ENCODE measurements at places on chromosomes 1 and 21.

GRCh38 chr1:36494971-36495370, 12.3 kb upstream of the CSF3R start:
- no peak for DNase-seq

DNA sequence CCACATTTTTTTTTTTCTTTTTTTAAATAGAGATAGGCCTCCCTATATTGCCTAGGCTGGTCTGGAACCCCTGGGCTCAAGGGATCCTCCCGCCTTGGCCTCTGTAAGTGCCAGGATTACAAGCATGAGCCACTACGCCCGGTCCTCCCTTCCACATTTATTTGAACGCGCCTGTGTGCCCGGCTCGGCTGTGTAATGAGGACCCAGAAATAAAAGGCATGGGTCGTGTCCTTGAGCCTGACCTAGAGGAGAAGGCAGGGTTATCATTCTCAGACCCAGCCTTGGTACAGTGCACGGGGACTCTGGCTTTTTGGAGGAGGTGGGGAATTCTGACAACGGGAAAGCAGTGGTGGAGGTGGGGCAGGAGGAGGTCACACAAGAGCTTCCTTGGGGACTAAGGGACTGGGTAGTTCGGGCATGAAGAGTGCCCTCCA, 841 bp downstream of the CENPF start:
- no peak for DNase-seq

GRCh38 chr1:29392036-29392435, 155.7 kb downstream of the PTPRU start:
- no peak for DNase-seq

GRCh38 chr1:23692308-23692871, 784 bp downstream of the RPL11 start:
- DNase-seq = no peak

- DNase-seq = no peak
Observed at GRCh38 chr1:99236756-99237155, 27.5 kb upstream of the PLPPR4 start.

DNA sequence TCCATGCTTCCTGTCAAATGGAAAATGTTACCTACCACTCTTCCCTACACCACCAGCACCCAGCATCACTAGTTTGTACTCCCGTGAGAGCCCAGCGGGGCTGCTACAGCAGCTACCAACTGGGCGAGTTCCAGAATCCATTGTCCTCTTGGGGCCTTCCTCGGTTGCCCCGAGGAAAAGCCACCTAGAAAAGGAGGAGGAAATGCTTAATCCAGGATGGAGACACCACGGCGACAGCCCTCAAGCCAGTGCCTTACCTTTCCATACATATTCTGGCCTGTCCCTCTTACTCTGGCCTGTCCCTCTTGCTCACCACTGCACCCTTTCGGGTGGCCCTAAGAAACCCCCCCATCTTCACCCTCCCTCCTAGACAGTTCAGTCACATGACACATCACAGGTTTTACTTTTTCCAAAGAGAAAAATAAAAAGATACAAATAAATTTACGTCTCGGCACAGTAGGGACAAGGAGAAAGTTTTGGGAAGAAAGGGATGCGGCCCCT, 478 bp downstream of the RIT1 start:
- DNase-seq = peak; percentile 32

DNA sequence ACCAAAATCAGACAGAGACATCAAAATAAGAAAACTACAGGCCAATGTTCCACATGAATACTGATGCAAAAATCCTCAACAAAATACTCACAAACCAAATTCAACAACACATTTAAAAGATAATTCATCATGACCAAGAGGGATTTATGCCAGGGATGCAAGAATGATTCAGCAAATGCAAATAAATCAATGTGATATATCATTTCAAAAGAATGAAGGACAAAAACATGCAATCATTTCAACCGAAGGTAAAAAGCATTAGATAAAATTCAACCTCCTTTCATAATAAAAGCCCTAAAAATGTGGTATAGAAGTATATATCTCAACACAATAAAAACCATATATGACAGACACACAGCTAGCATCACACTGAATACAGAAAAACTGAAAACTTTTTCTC, 81.5 kb upstream of the LYPLAL1 start:
- no peak for DNase-seq

GRCh38 chr21:34687065-34687464, 18.3 kb downstream of the CLIC6 start:
- no peak for DNase-seq

- no peak for DNase-seq
Observed at GRCh38 chr1:172969611-172970010, 81.1 kb downstream of the TNFSF18 start.

DNA sequence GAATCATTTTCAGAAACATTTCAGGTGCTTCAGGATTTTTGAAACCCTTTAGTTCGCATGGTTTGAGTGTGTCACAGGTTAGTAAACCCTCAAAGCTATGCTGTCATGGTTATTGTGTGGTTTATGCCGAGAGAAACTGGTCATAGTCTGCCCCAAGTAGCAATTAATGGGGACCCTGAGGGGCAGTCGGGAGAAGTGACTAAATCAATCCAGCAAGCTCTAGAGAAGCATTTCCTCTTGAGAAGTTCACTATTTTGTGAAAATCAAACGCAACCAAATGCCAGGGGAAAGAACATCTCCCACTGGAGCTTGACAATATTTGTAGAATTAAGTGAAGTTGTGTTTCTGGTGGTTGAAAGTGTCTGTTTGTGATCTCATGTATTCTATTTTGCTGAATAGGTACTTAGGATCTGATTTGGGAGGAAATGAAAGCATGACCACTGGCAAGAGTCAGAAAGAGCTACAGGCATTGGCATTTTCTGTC, 63.0 kb upstream of the BACH1 start:
- no peak for DNase-seq

DNA sequence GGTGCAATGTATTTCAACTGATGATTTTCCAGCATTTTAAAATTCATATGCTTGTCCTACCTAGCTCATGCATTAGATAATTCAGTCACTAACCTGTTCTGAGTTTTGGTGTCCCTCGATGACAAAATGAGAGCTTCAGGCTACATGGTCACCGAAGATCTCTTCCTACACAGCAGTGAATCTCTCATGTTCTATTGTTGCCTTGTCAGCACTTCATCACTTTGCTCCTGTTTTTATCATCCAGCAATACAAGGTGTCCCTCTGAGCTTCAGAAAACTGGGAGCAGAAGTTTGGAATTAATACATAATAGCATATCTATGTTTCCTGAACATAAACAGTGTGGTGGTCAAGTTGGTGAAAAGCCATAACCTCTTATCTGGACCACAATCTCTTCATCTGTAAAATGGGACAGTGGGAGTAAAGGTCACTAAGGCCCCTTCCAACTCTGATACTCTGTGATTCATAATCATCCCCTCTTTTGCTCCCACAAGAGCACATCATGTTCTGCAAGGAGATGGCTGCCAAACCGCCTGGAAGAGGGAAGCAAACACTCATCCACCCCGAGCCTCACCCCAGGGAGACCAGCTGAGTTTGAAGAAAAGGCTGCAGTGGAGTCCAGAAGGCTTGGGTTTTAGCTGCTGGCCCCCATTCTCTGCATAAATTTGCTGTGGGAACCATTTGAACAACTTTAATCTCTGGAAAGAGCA, 137.9 kb upstream of the F3 start:
- peak; percentile 48 for DNase-seq

- peak; percentile 52 for DNase-seq
Observed at GRCh38 chr1:161139766-161140165, 7.3 kb upstream of the DEDD start.

- no peak for DNase-seq
Observed at GRCh38 chr1:117857418-117857817, 72.0 kb downstream of the GDAP2 start.

DNA sequence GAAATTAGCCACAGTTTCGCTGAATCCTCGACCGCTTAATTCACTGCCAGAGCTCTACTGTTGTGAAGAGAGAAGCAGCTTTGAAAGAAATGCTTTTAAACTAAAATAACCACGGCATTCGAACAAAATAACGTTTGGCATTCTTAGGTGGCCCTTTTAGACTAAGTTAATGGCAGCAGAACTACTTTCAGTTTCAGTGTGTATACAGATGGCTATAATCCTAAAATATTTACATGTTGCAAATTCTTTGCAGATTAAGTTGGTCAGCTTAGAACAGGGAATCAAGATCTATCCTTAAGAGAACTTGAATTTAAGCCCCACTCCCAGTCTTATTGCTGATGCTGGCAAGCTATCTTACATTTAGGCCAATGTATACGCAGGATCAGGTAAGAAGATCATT, 62.7 kb downstream of the ADSS2 start:
- DNase-seq = no peak

DNA sequence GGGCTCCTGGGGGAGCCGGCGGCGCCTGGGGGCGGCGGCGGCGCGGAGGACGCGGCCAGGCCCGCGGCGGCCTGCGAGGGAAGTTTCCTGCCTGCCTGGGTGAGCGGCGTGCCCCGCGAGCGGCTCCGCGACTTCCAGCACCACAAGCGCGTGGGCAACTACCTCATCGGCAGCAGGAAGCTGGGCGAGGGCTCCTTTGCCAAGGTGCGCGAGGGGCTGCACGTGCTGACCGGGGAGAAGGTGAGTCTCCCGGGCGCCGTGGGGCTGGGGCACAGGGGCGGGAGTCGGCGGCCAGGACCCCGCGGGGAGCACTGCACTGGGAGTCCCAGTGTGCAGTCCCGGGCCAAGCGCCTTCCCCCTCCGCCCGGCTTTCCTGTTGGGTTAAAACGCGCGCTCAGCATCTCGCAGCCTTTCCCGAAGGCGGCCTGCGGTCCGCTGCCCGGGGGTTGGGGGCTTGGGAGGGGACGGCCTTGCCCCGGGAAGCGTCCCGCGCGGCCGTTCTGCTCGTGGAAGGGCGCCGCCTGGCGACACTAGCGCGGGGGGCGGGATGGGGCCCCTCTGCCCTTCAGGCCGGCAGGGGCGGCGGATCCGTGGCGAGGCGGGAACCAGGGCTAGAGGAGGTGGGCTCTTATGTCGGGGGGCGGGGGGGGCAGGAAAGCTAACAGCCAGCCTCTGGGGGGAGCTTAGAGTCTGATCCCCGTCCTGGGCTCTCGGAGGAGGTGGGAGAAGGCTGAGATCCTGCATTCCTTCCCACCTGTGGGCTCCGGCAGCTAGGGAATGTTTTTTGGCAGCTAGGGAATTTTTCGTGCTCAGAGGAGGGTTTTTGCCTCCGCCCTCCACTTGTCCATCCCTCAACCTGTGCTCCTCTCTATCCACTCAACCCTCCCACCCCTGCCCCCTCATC, 1.1 kb downstream of the HUNK start:
- DNase-seq = peak; percentile 78

GRCh38 chr1:77858725-77859124, 29.7 kb upstream of the NEXN start:
- no peak for DNase-seq

GRCh38 chr21:44375761-44376241, 22.4 kb downstream of the TRPM2 start:
- no peak for DNase-seq

DNA sequence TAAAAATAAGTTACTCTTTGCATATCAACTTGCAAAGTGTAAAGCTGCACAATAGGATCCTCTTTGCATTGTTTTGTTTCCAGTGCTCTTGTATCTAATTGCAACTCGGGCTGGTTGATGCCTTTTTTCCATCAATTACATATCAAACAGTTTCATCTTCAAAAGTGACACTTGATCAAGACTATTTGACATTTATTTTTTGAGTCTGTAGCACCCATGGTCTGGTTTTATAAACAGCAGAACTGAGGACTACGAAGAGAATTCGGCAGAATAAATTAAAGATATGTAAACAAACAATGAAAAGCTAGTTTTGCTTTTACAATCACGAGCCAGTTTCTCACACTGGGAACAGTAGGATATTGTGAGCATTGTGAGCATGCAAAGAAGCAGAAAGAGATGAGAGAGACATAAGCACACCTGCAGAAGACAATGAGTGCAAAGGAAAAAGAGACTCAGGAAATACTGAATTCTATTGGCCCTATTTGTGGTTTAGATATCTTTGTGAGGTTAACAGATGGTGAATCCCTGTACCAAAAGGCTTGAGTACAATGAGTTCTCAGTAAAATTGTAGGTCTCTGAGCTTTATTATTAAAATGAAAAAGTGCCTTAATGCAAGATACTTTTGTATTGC, 45.4 kb downstream of the RPL5 start:
- no peak for DNase-seq

- no peak for DNase-seq
Observed at GRCh38 chr1:178954325-178954690, 71.4 kb upstream of the FAM20B start.

- no peak for DNase-seq
Observed at GRCh38 chr1:153741986-153742385, 14.1 kb downstream of the INTS3 start.
